GDM1 (cell line): ENCODE measurements at places on chromosomes 2 and 18.

- no peak for DNase-seq
Observed at GRCh38 chr2:206978746-206979145, 39.4 kb downstream of the CPO start.

GRCh38 chr2:109703798-109704197 lies 89.6 kb downstream of the SOWAHC start:
- DNase-seq, result no peak

DNA sequence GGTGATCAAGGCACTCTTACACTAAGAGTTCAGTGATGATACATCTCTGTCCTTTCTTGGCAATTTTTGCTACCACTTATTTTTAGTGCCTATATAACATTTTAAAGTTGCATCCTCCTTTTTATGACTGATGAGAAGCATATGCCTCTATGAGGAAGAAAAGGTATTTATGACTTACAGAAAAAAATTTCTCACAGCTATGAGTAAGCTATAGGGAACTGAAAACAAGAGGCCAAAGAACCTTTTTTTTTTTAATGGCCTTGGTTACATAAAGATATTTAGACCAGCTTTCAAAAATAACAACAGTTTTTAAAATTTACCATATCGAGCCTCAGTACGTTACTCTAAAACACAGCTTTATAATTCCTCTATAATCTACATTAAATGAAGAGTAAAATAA lies 21.3 kb downstream of the MBD5 start:
- no peak for DNase-seq

- no peak for DNase-seq
Observed at GRCh38 chr2:74858281-74858680, 24.4 kb downstream of the HK2 start.

DNA sequence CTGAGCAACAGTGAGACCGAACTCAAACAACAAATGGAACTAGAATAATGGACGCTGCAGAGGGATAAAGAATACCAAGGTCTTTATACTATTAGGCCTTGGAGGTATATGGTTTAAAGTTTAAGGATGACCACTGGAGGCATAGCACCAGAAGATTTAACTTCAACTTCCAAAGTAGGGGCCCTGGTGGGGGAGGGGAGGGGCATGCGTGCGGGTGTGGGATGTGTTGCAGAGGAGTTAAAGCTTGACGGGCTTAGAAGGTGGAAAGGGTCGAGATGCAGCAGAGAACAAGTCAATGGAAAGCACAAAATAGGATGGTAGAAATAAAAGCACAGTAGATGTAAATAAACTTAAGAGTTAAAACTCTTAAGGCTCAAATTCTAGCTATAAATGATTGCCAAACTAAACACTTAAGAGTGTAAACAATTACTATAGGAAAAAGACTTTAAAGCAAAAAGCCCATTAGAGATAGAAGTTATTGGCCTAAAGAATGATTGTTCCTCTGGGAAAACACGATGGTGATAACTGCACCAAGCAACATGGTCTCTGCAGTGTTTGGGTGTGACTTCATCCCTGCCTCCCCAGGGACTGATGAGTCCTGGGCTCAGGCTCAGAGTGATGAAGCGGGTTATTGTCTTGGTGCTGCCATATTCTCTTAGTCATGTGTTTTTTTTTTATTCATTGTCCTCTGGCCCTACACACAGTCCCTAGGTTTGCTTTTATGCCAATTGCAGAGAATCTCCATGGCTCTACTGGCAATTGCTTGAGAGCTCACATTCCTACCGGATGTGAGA lies 13.0 kb downstream of the RRM2 start:
- no peak for DNase-seq

GRCh38 chr2:97706708-97707345 lies 6.5 kb upstream of the ZAP70 start:
- no peak for DNase-seq

GRCh38 chr18:3172097-3172496 lies 47.7 kb downstream of the MYOM1 start:
- DNase-seq, result no peak

- no peak for DNase-seq
Observed at GRCh38 chr2:155866477-155866876, 466.0 kb downstream of the NR4A2 start.

GRCh38 chr18:11666176-11666575 lies 22.9 kb upstream of the GNAL start:
- no peak for DNase-seq

- no peak for DNase-seq
Observed at GRCh38 chr2:217465100-217465499, 537.7 kb downstream of the TNS1 start.

GRCh38 chr2:31430439-31431165 lies 16.1 kb upstream of the XDH start:
- no peak for DNase-seq

GRCh38 chr2:240593703-240594451 lies 7.3 kb downstream of the CAPN10 start:
- DNase-seq, result no peak

DNA sequence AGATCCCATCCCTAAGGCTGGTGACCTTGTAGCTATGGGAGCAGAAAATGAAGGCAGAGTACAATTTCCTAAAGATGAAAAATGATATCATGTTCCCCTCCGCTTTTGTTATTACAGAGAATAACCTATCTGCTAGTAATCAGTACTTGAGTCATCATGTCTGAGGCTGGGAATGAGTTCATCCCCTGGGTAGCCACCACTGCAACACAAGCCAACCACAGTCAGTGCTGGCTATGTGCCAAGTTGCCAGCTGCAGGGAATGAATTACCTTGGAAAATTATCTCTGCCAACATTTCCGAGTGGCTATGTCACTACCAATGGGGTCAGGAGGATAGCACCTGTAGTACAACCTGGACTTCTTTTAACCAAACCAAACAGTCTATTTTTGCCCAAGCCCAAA lies 1094.7 kb upstream of the DDX18 start:
- DNase-seq, result no peak

GRCh38 chr2:234751275-234751973 lies 200.4 kb upstream of the SH3BP4 start:
- no peak for DNase-seq

DNA sequence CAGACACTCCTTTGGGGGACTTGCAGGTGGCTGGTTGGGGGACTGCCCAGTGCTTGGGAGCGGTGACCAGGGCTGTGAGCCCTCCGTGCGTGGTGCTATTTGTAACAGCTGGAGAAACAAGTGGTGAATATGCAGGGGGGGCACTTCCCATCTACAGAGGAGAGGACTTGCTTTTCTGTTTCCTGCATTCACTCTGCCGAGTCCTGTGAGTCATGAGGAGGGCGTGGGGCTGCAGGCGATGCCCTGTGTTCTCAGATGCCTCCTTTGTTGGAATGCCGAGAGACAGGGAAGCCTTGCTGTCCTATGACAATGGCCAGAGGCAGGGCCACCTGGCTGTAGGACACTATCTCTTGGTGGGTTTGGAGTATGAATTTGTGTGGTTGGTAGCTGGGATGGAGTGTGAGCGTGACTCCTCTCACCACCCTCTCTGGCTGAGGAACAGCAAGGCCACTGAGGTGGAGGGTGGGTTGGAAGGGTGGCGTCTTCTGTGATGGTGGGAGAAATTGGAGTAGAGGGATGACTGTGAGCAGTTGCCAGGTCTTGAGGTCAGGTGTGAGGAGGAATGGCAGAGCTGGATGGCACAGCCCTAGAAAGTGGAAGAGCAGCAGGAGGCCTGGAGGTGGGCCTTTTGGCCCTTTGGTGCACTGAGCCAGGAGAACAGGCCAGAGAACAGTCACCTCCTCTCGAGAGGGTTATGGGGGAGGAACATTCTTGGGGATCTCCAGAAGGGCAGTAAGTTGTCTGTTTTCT lies 24.3 kb downstream of the FHOD3 start:
- no peak for DNase-seq

- DNase-seq, result no peak
Observed at GRCh38 chr18:75799449-75800330, 372.2 kb upstream of the SMIM21 start.

DNA sequence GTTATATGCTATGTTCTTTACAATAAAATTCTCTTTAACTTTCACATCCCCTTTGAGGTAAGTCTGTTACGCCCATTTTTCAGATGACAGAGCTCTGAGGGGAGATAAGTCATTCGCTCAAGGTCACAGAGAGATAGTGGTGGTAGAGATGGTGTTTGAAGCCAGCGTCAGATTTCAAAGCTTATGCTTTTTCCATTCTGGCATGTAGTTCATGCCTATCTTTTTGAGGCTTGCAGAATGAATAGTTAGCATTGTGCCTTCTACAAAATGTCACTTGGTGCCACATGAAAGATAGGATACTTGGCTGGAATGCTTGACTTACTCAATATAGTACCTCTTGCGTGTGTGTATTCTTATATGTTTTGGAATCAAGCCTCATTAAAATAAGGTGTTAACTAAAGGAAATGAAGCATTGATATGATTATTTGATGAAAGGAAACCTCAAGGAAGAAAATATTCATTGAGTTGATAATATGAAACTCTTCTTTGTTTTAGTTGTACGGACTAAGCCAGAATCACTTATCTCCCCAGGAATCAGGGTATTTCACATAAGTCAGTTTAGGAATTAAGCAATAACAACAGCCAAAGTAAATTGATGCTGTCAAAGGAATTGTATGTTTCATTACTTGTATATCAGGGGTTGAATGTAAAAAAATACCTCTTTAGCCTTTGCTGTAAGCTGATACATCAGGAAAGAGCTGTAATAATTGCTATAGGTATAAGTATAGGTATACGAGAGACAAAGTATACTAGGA lies 15.5 kb downstream of the SPATS2L start:
- DNase-seq, result no peak

DNA sequence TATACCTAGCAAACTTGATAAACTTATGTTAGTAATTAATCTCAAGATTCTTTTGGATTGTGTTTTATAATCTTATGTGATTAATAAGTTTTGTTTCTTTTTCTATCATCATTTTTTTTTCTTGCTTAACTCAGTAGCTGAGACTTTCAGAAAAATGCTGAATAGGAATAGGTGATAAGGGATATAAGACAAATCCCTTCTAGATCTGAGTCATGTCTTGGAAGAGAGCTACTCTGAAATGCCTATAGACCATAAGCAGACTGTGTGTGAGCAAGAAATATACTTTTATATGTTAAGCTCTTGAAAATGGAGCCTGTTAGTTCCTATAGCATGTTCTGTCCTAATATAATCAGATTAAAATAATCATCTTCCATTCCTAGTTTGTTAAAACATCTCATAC lies 29.6 kb downstream of the CYBRD1 start:
- no peak for DNase-seq
